ENCODE measurements at places on chromosomes 2 and 18. TPM values are rescaled to one million over a fixed set of nuclear protein-coding genes. Genes with fewer than 3 reads are reported as not detected.

DNA sequence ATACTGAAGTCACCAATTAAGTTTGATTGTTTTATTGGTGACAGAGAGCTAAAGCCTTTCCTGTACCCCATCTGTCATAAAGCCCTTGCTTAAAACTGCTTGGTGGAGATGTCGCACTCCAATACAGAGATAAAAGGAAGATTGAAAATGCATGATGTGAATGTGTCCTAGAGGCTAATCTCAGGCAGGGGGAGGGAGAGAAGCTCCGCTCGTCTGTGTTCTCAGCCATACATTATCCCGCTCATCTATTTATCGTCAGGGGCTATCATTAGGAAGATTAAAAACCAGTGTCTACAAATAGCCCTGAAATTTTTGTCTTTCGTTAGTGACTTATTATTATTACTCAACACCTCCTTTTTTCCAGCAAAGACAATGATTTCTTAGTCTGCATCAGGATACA is 110.3 kb downstream of the CMPK2 start:
- DNase-seq = no peak

DNA sequence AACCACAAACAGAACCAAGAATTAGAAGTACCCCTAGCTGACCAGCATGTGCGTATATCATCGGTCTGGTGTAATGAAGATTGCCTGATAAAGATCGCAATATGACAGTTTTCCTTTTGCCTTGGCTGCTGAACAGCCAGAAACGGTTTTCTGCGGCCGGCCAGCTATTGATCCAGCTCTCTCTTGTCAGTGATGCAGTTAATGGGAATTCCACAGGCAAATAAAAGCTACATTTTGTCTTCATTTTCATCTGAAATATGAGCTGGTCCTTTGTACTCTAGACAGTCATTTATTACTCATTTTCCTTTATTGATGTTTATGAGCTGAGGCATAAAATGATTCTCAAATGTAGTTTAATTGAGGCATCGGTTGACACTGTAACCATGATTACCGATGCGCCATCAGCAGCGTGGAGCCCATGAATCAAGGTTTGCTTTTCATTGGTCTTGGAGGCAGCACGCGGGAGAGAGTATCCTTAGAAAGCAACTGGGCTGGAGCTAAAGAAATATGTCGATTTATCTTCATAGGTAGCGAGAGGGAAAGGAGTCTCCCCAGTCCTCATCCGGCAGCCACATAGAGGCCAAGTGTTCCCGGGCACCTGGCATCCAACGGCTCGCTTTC is 535.2 kb downstream of the GALR1 start:
- no peak for DNase-seq

The ASAP2 gene
- total RNA-seq = 5.5 TPM

DNA sequence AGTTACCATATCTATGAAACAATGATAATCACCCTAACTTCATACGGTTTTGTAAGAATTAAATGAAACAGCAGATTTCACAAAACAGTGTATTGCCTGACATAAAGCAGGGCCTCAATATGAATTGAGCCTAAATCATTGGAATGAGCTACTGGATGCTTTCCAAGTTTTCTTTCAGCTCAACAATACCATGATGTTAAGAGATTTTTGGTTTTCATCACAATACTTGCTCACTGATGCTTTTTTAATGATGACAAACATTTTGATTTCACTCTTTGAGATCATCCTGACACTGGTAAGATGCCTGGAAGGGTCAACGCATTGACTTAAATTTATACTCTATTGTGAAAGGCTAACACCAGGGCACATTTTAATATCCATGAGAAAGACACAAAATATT is 377.5 kb downstream of the ZNF521 start:
- no peak for DNase-seq

GRCh38 chr2:122530814-122531213 is 775.4 kb downstream of the TSN start:
- DNase-seq = no peak

The CHPF gene
- total RNA-seq = 87.3 TPM

The ABCB11 gene
- not detected for total RNA-seq

DNA sequence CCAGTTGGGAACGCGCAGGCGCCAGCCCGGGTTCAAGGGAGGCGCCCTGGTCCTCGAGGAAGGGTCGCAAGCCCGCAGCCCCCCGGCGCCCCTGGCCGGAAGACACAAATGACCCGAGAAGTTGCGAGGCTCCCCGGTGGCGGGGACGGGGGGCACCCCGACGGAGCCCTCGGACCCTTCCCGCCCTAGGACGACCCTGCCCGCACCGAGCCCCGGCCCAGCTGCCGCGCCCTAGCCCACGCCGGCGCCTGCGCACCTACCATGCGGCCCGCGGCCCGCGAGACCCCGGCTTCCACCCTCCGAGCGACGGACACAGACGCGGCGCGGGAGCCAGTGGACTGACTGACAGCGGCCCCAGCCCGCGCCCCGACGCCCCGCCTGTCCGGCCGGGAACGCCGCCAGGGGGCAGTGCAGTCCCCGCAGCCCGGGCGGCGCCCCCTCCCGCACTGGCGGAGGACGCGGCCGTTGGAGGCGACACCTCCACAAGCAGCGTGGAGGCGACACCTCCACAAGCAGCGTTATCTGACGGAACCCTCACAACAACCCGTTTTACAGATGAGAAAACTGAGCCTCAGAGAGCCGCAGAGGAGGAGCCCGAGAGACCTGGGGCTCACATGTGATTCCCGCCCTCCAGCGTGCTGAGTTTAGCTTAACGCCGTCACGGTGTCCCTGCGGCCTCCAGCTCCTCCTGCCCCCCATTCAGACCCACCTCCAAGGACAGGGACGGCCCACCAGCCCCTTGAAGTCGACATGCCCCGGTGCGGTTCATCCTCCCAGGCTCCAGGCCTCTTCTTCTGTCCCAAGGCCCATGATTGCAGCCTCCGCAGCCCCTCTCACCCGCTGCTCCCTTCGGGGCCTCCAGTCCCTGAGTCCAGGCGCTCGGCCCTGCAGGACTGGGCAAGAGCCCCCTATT is at the start of gene NMUR1:
NMUR1 (minus strand) TSS at position 347 of the 913 bp plus-strand sequence; CDS start at position 263, 84 bp downstream.
- DNase-seq = no peak

DNA sequence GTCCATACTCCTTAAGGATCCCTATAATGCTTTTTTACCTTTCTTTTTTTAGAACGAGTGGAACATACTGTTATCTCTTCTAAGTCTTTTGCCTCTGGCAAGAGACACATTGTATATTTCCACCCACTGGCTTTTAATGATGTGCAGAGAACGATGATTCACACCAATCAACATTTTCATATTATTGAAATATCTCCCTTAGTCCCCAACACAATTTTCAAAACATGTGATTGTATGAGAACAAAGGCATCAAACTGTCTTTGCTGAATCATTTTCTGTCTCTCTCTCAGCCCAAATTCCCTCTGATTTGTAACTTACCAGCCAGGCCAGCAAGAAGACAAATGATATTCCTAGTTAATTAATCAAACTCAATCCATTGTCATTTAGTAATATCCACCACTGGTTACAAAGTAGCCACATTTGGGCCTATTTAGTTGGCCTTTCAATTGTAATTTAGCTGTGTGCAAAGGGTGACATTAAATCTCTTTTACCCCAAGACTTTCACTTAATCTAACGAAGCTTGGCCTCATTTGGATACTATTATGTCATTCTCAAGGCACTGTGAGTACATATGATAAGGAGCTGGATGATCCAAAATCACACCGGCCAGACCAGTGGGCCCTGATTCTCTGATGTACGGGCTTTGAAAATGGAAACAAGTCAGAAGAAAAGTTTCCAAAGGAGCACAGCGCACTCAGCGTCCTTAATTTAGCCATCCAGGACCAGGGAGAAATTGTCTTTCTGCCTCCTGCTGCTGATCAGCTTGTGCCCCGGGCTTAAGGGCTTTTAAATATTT is 185.1 kb downstream of the SCG2 start:
- no peak for DNase-seq

DNA sequence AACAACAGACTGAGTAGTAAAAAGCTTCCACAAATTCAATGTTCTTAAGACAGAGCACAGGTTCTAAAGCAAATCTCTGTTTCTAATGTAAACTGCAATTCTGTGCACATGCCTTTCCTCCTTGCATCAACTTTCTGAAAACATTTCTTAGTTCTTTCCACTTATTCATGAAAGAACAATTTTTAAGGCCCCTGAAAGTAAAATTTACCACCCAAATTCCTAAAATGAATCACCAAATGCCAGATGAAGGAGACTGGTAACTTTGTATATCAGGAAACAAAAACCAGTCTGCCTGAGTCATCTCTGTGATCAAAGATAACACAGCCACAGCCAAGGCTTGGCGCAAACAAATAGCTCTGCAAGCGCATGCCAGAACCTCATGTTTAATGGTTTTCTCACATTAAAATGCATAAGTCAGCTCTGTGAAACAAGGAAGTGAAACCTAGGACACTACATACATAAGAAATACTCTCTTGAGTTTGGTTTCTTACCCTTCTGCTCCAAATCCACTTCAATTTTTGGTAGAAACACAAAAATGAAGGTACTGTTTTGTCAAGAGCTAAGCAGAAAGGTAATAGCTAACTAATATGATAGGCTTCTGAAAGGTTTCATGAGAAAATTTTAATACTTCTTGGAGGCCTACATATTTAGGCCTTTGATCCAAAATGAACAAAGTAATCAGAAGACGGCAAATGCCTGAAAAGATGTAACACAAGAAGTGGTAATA is 169.4 kb downstream of the THADA start:
- no peak for DNase-seq

DNA sequence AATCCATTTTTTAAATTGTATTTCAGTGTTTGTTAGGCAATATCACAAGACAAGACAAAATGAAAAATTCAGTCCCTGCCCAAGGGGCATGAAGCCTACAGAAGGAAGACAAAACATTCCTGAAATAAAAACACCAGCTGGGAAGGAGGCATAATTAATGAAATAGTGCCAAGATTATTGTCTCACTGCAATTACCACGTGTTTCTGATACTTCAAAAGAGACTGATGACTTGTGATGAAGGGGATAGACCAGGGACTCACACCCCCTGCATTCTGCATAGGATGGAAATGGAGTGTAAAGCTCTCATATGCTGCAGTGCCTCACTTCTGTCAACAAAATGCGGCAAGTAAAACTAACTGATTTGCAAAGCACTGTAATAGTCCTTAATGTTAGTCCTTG is 178.1 kb downstream of the BARD1 start:
- DNase-seq = no peak

DNA sequence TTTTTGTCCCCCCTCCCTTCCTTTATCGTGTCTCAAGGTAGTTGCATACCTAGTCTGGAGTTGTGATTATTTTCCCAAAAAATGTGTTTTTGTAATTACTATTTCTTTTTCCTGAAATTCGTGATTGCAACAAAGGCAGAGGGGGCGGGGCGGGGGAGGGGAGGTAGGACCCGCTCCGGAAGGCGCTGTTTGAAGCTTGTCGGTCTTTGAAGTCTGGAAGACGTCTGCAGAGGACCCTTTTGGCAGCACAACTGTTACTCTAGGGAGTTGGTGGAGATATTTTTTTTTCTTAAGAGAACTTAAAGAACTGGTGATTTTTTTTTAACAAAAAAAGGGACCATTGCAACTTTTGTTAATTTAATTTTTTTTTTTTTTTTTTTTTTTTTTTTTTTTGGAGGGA is 2.1 kb downstream of the SOX11 start:
- DNase-seq = no peak

GRCh38 chr2:86397986-86398385 is 43.2 kb upstream of the KDM3A start:
- no peak for DNase-seq

GRCh38 chr18:62846313-62846712 is 131.0 kb downstream of the PHLPP1 start:
- DNase-seq = no peak

DNA sequence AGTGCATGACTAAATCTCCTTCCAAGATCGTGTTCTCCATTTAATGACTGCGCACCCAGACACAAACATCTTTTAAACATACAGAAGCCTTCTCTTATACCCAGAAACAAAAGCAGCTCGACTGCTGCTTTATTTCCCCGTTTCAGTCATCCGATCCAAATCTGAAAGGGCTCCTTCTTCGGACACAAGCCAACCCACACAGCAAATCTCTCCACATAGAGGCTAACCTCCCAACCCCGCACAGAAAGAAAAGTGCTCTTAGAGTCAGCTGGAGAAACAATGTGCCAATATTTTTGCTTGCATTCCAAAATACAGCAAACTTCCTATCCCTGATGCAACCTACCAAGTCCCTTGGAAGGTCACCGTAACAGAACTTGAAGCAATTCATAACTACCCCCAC is 29.1 kb downstream of the GAREM1 start:
- peak; percentile 78 for DNase-seq

The PIAS2 gene
- 26.4 TPM for total RNA-seq

- DNase-seq = peak; percentile 67
Measured at GRCh38 chr18:596288-596881, 403 bp upstream of the CLUL1 start.

DNA sequence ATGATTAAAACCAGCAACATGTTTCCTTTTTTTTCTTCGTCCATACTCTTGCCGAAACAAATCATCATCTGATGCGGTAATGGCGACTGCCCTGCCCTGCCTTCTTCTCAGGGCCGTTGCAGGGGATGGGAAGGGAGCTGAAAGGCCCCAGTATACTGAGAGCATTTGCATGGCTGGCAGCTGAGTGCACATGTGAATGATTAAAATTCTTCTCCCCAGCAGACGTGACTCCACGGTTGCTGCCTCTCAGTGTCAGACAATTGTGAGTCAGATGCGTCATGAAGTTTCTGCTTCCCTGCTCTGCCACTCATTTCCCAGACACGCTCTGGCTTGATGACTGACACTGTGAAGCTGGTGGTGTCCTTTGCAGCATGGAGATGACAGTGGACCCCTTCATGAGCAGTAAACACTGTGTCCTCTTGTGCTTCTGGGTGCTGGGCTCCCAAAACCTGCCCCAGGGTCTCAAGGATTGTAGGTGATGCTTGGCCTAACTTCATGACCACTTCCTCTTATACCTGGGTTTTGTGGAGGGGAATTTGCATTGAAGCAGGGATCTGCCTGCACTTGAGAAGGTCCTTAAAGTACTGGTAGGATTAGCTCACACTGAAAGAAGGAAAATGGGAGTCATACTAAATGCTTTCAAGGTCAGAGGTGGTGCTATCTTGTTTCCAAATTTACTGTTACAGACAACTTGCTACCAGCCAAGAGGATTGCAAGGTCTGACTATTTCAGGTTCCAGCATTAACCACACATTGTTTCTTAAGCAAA is 222.5 kb upstream of the COPS8 start:
- no peak for DNase-seq

DNA sequence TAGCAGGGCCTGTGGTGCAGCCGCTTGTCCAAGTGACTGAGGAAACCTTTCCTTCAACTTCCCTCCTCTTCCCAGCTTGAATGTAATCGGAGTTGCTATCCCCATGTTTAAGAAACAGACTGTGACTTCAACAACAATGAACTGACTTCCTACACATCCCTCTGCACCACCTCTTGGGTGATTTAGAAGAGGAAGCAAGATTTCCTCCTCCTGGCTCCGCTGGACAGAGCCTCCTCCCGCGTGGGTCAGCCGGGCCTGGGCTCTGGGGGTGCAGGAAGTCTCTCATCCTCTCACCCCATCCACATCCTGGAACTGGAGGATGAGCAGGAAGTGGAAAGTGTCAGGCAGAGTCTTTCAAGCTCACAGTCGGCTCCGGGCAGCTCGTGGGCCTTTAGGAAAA is 84.3 kb downstream of the GATA6 start:
- DNase-seq = no peak

The SNTG2 gene
- not detected for total RNA-seq

- DNase-seq = no peak
Measured at GRCh38 chr2:288758-289361, 969 bp upstream of the ALKAL2 start.

- no peak for DNase-seq
Measured at GRCh38 chr2:191991442-191991841, 144.6 kb upstream of the CAVIN2 start.

GRCh38 chr2:168699844-168700417 is 102.5 kb upstream of the NOSTRIN start:
- peak; percentile 53 for DNase-seq

GRCh38 chr2:81495556-81495955 is 1191.0 kb upstream of the LRRTM1 start:
- no peak for DNase-seq
